ENCODE measurements at places on chromosomes 2 and 18.

- DNase-seq: no peak
These were observed 48.7 kb downstream of the ST3GAL5 start for GRCh38 chr2:85840091-85840490.

DNA sequence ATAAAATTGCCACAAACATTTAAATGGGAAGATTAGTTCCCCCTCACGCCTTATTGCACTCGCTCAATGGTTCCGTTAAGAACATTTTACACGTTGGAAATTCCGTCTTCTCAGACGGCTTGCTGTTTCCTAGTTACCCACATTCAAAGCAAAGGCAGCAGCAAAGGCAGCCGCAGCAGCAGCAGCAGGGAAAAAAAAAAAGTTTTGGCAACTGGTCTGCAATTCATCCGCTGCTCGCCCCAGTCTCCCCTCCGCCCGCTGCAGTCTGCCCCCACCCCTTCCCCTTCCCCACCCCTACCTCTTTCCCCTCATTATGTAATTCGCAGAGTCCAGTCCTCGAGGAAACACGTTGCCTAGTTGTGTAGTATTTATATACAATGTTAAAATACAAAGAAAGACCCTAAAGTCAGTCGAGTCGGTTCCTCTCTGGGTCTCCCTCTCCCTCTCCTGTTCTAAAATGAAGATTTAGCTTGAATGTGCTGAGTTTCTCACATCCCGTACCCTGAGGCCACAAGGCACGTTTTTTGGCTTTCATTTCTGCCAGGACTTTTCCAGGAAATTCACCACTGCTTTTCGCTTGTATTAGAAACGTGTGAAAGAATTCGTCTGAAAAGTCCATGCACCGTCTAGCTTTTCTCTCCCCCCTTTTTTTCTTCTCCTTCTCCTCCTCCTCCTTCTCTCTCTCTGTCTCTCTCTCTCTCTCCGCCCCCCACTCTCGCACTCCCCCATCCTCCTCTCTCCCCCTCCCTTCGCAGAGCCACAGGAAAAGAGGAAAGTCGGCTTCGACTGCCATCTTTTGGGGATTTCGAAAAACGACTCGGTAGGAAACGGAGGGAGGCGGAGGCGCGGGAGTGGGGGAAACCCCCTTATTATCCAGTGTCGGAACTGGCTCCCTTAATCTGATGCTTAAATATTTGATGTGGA is 140.0 kb downstream of the MEIS1 start:
- DNase-seq: no peak

DNA sequence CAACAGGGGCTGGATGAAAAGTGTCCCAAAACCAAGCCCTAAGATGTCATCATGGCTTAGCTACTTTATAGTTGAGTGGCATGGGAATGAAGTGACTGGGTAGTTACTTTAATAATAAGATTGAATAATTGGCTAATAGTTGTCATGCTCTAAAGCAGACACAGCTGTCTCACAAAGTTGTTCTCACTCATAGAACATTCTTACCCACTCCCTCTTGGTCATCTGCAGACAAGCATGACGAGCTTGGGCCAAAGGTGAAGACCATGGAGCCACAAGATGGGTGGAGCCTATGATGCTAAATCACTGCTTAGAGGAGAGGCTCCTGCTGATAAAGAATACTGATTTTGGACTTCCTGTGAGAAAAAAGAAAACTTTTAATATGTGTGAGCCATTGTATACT is 62.4 kb upstream of the MMADHC start:
- no peak for DNase-seq

- no peak for DNase-seq
These were observed 800 bp downstream of the VIL1 start for GRCh38 chr2:218419630-218420216.

DNA sequence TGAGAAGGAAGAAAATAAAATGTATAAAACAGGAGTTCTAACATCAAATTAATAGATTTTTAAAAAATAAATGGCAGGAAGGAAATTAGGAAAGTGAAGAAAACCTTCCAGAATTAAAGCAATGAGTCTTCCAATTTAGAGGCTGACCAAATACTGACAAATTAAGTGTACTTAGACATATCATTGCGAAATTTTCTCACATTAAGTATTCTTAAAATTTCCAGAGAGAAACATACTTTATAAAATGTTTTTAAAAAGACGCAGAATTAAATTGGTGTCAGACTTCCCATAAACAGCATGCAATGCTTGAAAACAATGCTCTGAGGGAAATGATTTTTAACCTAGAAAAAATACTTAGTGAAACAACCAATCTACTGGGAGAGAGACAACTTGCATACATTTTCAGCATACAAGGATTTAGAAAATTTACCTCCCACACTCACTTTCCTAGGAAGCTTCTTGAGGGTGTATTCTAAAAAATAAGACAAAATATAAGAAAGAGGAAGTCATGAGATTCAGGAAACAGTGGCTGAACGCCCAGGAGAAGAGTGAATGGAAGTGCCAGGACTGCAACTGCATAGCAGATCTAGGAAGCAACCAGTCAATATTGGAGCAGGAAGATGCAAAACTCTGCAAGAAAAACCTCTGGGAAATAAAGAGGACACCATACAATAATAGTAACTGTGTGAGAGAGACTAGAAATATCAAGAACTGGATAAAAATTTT is 339.9 kb downstream of the ADCYAP1 start:
- no peak for DNase-seq

- DNase-seq: no peak
These were observed 246.4 kb upstream of the NT5C1B start for GRCh38 chr2:18835787-18836186.

DNA sequence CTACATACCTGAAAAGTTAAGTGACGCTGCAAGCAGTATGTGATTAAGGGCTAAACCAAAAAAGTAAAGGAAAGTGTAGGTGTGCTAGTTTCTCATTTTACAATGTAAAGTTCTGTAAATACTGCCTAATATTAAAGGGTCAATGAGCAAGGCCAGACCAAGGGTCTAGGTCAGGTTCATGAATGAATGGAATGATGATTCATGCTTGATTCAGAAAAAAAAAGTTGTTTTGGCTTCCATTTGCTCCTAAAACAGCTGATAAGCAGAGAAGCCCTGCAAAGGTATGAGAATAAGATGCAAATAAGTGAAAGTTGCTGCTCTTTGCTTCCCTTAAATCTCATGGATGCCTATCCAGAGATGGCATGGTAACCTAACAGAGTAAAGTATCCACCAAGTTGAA is 61.3 kb downstream of the PTRHD1 start:
- DNase-seq: no peak

- no peak for DNase-seq
These were observed 90.9 kb downstream of the OSBPL6 start for GRCh38 chr2:178285287-178285615.

GRCh38 chr2:7014174-7014640 is 97.0 kb downstream of the RNF144A start:
- DNase-seq: no peak

DNA sequence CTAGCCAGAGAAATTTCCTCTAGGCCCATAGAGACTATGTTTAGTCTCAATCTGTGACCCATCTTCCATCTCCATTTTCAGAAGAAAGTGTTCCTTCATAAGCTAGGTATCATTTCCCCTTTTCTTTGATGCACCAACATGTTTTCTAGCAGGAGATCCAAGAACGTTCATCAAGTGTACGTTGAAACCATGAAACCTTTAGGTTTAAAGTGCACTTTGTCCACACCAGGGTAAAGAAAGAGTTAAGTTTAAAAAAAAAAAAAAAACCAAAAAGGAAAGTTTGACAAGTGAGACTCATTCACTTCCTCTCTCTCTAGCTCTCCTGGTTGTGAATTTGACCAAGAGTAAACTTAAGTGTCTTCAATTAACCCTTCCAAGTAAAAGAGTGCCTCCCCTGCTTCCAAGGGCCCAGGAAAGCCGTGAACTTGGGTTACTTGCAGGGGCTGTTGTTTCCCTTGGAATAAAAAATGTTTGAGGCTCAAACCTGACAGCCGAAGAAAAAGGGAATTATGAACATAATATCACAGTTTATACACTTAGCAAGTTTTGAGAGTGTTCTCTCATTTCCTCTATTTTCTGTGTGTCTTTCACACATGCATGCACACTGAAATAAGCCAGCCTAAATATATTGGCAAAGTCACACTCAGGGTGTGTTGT is 56.7 kb downstream of the LBH start:
- DNase-seq: no peak

GRCh38 chr2:218964041-218964771 is 4.7 kb downstream of the CDK5R2 start:
- DNase-seq: no peak

DNA sequence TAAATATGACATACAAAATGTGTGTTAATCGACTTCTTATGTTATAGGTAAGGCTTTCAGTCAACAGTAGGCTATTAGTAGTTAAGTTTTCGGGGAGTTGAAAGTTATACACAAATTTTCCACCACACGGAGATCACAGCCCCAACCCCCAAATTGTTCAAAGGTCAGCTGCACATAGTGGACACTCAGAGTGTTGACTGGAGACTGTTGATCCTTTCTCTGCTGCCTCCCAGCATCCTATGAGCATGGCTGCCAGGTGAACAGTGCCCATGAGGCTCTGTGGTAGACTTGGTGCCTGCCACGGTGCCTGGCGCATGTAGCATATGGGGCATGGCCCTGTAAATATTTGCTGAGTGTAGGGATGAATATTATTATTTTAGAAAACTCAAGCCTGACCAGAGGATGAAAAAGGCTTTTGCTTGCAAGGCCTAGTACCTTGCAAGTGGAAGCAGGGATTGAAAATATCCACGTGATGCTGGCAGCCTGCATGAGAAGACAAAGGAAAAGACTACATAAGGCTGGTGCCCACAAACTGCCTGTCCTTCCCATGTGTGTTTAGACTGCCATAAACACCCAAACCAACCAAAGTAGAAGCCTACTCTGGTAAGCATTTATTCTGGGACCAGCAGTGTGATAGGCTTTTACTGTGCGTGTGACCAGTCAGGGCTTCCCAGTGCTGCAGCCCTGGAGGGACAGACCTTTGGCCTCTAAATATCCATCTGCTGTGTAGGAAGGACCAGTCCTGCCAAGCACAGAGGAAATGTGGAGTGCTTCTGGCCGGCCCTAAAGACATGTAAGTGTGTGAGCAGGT is 226.1 kb downstream of the LDLRAD4 start:
- no peak for DNase-seq

DNA sequence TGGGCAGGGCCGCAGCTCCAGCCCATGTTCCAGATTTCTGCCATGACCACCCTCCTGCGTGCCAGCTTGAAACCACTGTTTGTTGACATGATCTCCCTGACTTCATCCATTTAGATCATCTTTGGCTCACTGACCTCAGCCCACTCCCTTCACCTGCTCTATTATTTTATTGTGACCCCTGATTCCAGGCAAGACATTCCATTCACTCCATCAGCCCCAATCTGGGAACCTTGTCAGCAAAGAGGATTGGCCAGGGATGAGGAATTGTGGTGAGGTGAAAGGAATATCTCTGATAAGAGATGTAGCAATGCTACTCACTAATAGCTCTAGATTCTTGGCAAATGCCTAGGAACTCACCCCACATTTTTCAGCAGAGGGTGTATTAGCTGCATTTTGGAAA is 174.2 kb downstream of the TMEM247 start:
- no peak for DNase-seq

GRCh38 chr2:165112133-165112573 is 91.7 kb downstream of the SCN3A start:
- DNase-seq: no peak

DNA sequence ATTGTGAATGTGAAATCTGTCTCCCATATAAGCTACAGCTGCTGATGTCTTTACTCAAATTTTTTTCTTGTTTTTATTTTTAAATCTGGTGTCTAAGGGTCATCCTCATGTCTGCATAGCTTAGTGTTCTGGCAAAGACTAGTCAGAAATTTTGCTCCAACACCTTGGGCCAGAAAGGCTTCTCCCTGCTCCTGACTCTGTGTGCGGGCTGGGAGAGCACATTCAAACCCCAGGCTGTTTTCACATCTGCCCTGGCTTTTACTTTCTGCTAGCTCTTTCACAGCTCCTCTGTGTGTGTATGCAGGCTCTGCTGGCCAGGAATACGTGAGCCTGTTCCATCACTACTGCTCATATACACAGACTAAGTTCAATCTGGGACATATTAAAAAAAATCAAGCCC is 102.9 kb upstream of the RIOK3 start:
- no peak for DNase-seq

GRCh38 chr2:176111309-176111663 is 4.2 kb downstream of the HOXD11 start:
- DNase-seq: no peak

DNA sequence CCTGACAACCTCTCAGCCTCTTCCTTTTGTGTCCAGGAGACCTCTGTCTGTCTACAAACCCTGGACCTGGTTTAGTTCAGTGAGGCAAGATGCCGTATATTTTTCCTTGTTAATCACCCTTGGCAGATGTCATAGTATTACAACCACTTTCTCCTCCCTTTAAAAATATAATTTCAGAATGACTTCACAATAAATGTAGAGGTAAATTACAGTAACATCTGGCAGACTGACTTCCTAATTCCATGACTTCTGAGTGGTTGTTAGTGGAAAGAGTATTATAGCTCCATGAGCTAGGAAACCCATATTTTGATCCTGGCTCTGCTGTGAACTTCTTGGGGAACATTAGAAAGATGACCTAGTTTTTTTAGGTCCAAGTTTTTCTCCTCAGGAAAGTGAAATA is 39.5 kb downstream of the SPATS2L start:
- DNase-seq: no peak

DNA sequence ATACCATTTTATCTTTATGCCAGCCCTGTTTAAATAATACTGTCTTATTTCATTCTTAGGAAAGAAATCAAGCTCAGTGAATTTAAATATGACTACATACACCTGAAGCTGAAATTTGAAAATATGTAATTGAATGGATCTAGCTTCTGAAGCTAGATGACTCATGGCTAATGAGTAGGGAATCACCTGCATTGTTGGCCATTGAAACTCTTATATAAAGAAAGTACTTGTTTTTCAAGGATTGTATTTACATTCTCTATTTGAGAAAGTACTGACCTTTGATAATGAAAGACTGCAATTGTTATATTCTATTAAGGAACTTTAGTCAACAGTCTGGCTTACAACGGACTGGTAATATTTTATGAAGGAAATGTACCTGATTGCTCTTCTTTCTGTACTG is 346.7 kb upstream of the LRATD1 start:
- no peak for DNase-seq

- DNase-seq: no peak
These were observed 942.2 kb downstream of the CNTNAP5 start for GRCh38 chr2:124967325-124967724.

- no peak for DNase-seq
These were observed 144.1 kb downstream of the FHOD3 start for GRCh38 chr18:36441426-36442240.

DNA sequence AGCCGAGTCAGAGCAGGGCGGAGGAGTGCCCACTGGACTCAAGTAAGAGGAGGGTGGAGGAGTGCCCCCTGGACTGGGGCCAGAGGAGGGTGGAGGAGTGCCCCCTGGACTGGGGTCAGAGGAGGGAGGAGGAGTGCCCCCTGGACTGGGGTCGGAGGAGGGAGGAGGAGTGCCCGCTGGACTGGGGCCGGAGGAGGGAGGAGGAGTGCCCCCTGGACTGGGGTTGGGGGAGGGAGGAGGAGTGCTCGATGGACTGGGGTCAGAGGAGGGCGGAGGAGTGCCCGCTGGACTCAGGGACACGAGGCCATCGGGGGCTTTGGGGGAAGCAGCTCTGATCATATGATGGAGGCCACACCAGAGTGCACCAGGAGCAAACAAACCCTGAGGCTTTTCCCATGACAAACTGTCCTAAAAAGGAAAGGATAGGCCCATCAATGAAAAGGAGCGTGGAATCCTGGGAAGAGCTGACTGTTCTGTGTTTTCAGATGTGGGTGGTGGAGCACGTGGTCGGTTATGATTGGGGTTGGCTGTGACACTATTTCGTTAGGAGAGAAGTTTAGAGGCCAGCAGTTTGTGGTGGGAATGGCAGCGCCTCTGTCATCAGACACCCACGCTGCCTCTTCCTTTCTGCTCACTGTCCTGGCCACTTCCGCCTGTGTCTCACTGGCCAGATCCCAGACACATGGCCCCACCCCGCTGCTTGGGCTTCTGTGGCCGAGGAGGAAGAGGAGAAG is 24.5 kb upstream of the HPCAL1 start:
- DNase-seq: peak; percentile 17
